ENCODE measurements at places on chromosomes 5 and 9.

- no peak for DNase-seq
Measured at GRCh38 chr9:77952635-77953328, 78.8 kb downstream of the GNAQ start.

GRCh38 chr9:32783168-32783891, at the start of gene TMEM215:
Gene TMEM215, plus strand, starts transcription at chr9:32783540. Its CDS starts 644 bp downstream, at chr9:32784184.
- no peak for DNase-seq

GRCh38 chr5:74052441-74053221, 426.6 kb downstream of the ARHGEF28 start:
- DNase-seq: no peak

DNA sequence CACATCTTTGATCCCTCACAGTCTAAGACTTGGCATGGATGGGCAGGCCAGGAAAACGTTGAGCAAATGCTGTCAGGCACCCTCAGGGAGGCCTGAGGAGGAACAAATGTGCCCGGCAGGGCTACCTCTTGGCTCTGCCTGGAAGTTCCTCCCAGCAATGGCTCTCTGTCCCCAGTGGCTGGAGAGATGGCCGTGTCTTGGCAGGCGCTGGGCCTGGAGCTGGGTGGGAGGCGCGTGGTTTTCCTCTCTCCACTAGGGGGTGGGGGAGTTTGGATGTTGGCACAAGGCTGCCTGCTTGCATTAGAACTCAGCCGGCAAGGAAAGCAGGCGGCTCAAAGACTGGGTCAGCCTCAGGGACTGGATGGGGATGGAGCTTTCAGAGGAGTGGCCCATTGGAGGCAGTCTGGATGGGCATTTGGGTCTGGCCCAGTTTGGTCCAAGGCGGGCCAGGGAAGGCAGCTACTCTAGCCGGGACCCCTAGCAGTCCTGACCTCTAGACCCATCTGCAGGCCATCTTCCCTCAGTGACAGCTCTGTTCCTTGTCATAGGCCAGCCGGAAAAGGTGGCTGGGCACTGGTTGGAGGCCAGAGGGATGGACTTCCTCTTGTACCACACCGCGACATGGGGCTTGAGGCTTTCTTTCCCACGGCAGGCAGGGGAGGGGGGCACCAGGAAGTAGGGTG, 68.2 kb upstream of the STC2 start:
- no peak for DNase-seq

- no peak for DNase-seq
Measured at GRCh38 chr9:69283003-69283402, 42.0 kb upstream of the ENTREP1 start.

GRCh38 chr9:77023726-77024125, 4.3 kb downstream of the FOXB2 start:
- DNase-seq: no peak

- DNase-seq: no peak
Measured at GRCh38 chr5:112706446-112707016, 31.2 kb upstream of the APC start.

DNA sequence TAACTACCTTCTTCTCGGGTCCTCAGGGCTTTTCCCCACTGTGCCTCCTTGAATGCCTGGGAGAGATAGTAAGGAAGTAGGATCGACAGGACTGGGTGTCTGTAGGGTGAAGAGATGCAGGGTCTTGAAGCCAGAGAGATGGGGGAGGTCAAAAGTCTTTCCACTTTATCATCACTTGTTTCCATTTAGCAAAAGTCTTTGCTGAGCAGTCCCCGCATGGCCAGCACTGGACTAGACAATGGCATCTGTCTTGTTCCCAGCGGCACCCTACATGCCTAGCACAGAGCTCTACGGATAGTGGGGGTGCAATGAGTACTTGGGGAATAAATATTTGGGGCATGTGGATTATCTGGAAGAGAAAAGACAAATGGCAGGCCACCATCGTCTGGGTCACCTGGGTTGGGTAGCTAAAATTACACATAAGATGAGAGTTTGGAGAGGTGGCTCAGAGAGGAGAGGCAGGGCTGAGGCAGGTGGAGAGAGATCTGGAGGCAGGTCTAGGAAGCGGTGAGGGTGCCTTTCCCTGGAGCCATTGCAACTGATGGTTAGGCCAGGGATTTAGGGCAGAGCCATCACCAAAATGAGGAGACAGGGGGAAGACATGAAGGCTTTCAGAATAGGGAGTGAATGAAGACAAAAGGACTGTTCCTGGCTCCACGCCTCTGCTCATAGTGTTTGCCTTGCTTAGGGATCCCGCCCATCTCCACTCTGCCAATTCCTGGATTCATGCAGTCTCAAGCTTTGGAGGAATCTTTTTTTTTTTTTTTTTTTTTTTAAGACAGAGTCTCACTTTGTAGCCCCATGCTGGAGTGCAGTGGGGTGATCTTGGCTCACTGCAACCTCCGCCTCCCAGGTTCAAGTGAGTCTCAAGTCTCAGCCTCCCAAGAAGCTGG, 250.8 kb upstream of the KLF4 start:
- peak; percentile 72 for DNase-seq

- no peak for DNase-seq
Measured at GRCh38 chr9:88880199-88880598, 111.1 kb upstream of the S1PR3 start.

DNA sequence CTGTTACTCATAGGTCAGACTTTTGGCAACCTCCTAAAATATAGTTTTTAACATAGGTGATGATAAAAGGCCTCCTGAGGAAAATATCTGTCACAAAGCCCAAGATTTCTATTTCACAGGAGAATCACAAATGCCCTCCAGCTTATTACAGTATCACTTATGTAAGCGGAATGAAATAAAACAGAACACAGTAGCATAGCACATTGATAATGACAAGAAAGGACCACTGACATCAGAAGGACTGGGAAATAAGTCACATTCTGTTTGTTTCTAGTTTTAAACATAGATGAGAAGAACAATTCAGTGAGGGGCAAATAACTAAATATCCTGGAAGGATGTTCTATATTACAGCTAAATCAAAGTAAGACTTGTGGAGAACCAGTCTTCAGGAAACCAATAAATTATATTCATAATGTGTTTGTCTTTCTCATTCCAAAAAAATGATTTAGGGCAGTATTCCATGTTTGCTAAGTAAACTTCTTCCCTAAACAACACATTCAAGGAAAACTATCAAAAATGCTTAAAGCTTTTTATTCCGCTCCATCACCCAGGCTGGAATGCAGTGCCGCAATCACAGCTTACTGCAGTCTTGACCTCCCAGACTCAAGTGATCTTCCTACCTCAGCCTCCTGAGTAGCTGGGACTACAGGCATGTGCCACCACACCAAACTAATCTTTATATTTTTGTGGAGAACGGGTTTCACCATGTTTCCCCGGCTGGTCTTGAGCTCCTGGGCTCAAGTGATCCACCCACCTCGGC, 20.8 kb upstream of the CTNNAL1 start:
- DNase-seq: no peak

GRCh38 chr9:84277646-84278045, 62.9 kb downstream of the SLC28A3 start:
- DNase-seq: no peak

GRCh38 chr5:90709323-90710155, 150.9 kb downstream of the ADGRV1 start:
- DNase-seq: no peak

GRCh38 chr5:127870914-127871313, 167.7 kb downstream of the CCDC192 start:
- peak; percentile 30 for DNase-seq

GRCh38 chr5:138611678-138612218, 36.5 kb upstream of the HSPA9 start:
- DNase-seq: no peak

GRCh38 chr5:9859808-9860207, 229.7 kb upstream of the TAS2R1 start:
- DNase-seq: no peak

- no peak for DNase-seq
Measured at GRCh38 chr9:24545285-24545684, 412 bp downstream of the IZUMO3 start.

- no peak for DNase-seq
Measured at GRCh38 chr5:67353500-67354450, 157.2 kb upstream of the CD180 start.

GRCh38 chr9:4640027-4640426, 22.1 kb upstream of the PLPP6 start:
- DNase-seq: no peak

DNA sequence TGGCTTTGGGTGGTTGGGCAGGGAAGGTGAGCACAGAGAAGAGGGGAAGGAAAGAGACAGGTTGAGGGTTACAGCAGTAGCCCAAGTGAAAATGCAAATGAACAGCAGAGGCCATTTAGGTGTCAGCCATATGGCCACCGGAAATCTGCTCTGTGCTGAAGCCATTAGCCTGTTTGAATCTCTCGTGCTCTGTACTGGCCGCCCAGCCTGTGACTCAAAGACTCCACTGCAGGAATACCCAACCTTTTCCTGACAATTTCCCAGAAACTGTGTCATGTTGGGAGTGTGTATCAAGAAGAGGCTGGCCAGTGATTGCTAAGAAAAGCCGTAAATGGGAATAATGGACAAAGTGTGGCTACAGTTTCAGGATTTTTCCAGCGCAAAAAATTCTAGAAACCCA, 35.9 kb upstream of the RAI14 start:
- no peak for DNase-seq

DNA sequence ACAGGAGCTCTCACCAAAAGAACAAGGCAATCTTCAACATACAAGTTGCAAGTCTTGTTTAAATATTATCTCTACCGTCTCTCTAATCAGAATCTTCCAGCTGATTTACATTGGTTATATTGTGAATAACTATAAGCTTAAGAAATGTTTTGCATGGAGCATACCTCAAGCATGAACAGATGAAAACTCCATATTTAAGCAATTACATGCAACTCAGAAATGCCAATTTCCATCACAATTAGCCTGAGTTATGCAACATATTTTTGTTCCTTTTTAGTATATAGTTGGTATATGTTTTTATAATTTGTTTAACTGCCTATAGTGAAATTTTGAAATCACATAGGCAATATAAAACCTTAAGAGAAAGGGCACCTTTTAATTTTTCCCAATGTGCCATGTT, 142.5 kb downstream of the DENND1A start:
- DNase-seq: no peak

DNA sequence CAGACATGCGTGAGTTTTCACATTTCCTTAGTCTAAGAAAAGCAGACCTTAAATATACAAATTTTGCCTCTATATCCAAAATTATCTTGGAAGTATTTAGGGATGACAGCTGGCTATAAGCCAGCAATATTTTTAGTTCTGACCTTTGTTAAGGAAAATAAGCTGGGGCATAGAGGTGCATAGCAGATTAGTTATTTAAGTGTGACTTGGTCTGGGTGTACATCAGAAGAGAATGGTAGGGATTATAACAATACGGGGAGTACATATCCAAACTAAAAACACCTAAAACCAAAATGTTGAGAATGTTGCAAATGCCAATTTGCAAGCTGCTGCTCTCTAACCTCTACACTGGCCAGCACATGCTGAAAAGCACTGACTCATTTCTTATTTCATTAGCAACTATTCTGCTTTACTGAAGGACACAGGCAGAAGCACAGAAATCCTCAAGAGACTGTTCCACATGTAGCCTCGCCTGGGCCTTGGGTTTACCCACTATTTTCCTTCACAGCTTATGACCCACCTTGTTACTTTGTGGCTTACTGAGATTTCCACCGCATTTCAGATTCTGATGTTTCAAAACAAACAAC, 22.3 kb downstream of the LEAP2 start:
- DNase-seq: no peak

- no peak for DNase-seq
Measured at GRCh38 chr5:36334315-36334714, 32.6 kb upstream of the RANBP3L start.

DNA sequence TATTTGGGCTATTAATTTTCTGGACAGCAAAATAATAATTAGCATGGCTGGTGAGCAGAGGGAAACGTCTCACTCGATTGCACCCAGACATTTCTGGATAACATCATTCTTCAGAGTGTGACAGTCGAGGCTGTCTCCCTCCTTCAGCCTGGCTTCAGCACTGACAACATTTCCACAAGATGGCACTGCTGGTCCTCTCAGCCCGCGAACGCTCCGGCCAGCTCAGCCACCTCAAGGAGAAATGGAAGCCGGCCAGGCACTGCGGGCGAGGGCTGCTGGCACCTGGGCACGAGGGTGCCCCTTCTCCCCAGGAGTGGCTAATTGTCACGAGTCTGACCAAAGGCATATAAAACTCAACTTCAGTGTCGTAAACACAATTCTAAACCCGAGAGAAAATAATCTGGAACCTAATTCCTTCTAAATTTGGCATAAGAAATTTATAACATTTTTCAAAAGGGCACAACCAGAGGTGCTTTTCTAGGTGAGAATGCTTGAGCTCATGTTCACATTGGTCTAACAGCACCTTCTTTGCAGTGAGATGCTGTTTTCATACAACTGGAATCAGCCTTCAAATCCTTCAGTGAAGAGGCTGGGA, 65.9 kb downstream of the DAP start:
- peak; percentile 61 for DNase-seq

GRCh38 chr5:150044712-150045111, 41.6 kb downstream of the CSF1R start:
- no peak for DNase-seq

GRCh38 chr5:52657247-52657645, 130.5 kb upstream of the ITGA1 start:
- DNase-seq: no peak

DNA sequence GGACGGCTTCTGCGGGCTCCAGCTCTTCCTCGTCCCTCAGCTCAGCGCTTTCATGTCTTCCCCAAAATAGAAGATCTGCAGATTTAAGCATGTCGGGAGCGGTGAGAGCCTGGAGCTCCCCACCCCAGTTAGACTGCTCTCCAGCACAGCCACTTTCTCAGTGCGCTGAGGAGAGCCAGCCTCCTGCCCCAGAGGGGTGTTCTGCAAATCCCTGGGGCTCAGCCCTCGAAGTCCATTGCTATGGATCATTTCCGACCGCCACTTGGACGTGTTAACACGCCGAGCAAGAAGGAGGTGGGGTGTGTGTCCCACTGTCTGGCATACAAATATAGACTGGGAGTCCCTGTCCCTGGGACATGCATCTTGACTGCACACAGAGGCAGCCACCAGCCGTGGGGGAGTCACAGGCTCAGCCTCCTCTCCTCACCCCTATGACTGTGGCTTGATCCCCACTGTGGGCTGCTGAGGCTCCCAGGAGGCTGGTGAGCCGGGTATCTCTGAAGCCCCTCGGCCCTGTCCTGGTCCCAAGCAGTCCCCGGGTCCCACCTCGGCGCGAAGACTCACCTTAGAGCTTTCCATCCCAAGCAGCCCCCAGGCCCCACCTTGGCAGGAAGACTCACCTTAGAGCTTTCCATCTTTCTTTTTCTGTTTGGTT, 30.0 kb upstream of the RNF130 start:
- DNase-seq: peak; percentile 4

GRCh38 chr9:113992276-113992951, 85.7 kb downstream of the AMBP start:
- DNase-seq: peak; percentile 18

GRCh38 chr5:68730220-68730978, 363.4 kb upstream of the SLC30A5 start:
- peak; percentile 77 for DNase-seq

DNA sequence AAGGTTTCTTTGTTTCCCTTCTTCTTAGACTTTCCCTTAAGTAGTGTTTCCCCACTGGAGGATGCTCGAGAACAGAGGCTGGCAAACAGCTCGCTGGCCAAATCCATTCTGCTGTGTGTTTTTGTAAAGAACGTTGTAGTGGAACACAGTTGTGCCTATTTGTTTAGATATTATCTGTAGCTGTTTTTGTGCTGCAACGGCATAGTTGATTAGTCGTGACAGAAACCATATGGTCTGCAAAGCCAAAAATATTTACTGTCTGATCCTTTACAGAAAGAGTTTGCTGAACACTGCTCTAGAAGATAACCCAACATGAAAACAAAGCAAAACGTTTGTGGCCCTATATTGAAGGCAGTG, 47.0 kb upstream of the EGFLAM start:
- DNase-seq: no peak

- DNase-seq: no peak
Measured at GRCh38 chr9:95060234-95060633, 257.3 kb downstream of the FANCC start.

Data from uterus (tissue), 4 donors.